Stimulated activated CD8-positive, alpha-beta memory T cell treated with anti-CD3 and anti-CD28 coated beads, Interleukin-15, amount 100 ng/mL, for 1 hour (primary cell): ENCODE measurements at places on chromosomes 2 and 18.

DNA sequence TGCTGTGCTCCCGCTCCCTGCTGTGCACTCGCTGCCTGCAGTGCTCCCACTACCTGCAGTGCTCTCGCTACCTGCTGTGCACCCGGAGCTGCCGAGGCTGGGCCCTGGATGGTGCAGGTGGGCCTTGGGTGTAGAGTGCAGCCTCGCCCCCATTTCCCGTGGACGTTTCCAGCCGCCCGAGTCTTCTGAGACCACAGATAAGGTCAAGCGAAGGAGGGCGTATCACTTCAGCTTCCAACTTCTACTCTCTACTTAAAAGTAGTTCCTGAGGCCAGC is 15.9 kb downstream of the TMEM18 start:
- DNase-seq, result no peak

DNA sequence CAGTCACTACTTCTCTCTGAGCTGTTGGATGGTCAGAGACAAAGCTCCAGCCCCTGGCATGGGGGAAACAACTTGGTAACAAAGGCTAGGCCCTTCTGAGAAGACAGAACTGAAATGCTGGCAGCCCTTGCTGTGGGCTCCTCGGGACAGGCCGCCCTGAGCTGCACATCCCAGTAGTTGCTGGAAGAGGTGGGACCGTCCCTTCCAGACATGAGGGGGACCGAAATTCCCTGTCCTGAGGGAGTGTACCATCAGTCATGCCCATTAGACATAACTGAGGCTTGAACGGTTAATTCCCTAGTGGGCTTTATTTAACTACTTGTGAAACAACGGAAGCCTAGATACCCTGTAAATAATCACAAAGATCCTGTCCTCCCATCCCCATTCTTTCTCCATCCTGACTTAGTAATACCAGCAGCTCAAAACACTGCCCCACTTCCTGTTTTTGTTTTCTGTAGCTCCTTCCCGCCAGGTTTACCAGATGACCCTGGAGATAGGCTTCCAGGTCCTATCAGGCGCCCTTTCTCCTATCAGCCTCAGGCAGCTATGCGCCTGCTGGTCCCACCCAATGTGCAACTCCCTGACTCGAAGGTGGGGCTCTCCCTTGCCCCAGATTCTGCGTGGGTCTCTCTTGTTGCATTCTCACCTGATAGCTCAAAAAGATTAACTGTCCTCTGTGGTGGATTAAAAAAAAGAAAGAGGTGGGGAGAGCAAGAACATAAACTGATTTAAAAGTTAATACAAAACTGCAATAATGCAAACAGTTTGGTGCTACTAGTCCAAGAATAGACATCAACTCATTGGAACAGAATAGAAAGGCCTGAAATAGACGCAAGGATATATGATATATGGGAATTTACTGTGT is 37.0 kb upstream of the NT5DC4 start:
- DNase-seq, result no peak

DNA sequence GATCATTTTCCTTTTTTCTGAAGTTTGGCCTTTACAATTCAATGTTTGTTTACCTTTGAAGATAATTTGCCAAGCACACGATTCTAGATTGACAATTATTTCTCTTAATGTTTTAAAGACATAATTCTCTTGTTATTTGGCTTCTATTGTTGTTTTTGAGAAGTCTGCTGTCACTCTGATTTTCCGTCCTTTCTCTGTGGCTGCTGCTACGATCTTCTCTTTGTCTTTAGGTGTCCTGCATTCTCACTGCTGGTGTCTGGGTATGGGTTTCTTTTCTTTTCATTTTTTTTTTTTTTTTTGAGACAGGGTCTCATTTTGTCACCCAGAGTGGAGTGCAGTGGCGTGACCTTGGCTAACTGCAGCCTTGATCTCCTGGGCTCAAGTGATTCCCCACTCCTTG is 15.1 kb upstream of the FAM228A start:
- no peak for DNase-seq

- DNase-seq, result no peak
These were observed 254.8 kb downstream of the TGIF1 start for GRCh38 chr18:3704556-3705344.

DNA sequence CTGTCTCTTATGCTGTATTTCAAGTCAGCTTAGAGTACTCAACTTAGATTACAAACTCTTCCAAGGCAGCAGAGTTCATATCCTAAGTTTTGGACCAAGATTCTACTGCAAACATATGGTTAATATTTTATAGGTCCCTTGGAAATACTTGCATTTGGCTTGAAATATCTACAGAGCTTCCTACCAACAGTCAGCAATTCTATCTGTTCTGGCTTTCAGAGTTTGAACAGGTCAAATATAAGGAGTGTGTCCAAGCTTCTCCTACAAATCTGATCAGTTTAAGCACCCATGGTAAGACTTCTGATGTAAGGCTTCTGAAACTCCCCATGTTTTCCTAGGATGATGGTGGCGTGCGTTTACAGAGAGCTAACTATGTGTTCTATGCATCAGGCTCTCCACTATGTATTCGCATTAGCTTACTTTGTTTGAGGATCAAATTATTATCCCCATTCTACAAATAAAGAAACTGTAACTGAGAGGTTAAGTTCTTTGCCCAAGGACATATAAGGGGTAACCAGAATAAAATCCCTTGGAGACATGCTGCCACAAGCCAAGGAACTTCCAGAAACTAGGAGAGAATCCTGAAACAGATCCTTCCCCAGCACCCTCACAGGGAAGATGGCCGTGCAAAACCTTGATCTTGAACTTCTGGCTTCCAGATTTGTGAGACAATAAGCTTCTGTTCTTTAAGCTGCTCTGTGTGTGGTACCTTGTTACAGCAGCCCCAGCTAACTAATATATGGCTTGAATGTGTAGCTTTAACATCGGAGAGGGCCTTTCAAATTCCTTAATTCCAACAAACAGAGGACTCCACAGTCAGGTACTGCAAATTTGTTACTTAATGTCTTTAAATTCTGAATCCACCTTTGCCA is 55.1 kb downstream of the ATP8B1 start:
- no peak for DNase-seq

DNA sequence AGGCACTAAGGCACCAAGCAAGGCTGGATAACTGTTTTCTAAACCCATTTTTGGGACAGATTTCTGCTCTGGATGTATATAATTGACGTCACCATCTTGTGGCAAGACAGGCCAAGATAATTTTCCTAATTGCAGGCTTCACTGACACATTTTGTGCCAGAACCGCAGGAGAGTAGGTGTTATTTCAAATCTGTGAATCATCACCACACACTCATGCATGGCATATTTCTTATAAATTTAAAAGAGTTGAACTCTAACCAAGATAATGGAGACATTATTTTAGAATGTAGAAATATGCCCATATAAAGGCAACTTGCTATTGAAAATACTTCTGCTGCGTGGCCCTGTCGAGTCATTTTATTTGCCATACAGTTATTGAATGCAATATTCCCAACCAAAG is 68.3 kb upstream of the ACYP2 start:
- DNase-seq, result no peak

- DNase-seq, result no peak
These were observed 104.9 kb downstream of the ANKRD44 start for GRCh38 chr2:197205585-197206215.

DNA sequence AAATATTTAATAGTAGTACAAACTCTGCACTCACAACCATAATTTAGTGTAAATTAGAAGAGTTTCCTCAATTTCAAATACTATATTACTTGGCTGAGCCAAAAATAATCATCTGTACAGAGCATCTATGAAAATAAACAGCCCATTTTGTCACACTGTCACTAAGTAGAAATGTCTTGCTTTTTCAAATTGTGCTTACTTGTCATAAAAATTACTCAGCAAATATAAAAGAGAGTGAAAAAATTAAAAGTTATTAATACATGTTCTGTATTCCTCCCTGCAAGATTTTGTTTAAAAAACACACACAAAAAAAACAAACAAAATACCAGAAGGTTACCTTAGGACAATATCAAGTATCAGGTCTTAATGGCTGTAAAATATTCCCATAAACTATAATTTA is 155.7 kb downstream of the DLGAP1 start:
- DNase-seq, result no peak
